ENCODE measurements at places on chromosomes 13 and 19.
A peak's percentile ranks its signal among the peaks of the same experiment; 100 is the strongest.

DNA sequence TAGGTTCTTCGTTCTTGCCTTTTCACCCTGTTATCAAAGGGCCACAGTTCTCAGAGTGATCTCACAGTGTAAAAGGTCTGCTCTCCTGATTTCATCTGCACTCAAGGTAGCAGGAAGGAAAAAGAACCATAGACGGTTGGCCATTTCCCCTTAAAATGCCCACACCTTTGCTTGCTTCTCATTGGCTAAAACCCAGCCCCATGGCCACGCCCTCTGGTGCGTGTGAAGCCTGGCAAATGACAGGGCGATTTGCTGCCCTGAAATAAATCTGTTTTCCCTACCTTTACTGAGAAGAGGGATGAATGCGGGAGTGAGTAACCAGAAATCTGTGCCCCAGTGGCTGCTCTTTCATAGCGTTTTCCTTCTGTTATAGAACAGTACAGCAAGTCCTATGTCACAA lies 269.3 kb downstream of the POU4F1 start:
- no peak for DNase-seq

- DNase-seq = peak; percentile 37
Measured at GRCh38 chr13:62524498-62524897, 1108.8 kb upstream of the PCDH20 start.

GRCh38 chr13:102905905-102906771 lies 60.3 kb downstream of the ERCC5 start:
- no peak for DNase-seq

DNA sequence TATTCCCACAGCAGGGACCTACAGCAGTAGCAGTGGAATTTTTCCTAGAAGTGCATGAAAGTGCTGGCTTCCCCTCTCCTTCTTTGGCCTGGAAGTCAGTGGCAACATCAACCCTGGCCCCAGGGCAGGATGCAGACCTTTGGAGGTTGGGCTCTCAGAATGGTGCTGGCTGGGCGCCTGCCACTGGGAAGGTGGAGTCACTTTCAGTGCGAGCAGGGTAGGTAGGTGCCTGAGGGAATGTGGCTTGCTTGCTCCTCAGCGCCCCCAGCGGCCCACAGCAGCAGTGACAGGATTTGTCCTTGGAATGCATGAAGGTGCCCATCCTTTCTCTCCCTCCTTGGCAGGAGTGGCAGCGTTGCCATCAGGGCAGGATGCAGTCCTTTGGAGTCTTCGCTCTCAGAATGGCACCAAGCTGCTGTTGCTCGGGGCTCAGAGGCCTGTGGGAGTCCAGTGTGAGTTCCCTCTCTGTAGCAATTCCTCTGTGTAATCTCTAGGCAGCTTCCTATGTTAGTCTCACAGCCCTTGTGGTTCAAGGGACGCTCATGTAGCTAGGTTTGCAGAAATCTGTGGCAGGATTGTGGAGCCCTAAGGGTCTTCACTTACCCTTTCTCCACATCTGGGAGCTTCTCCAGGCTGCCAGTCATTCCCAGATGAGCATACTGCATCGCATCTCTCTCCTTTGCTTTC lies 354.4 kb upstream of the DACH1 start:
- DNase-seq = peak; percentile 22

GRCh38 chr13:39034085-39034484 lies 3.8 kb downstream of the PROSER1 start:
- no peak for DNase-seq

DNA sequence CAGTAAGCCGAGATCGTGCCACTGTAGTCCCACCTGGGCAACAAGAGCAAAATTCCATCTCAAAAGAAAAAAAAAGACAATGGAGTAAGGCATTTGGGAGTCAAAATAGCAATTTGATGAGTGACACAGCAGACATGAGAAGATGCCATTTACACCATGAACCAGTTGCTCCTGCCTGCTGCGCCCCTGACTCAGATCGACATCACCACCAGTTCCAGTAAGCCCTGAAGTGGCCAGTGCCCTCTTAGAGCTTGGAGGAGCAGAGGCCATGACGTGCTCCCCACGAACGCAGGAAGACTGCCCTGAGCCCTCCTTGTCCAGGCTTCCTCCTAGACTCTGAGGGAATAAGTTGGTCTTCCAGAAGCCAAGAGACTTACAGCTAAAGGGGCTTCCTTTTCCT lies 339.2 kb downstream of the MYO16 start:
- DNase-seq = no peak

GRCh38 chr19:4913996-4914735 lies 4.9 kb downstream of the UHRF1 start:
- DNase-seq = no peak

DNA sequence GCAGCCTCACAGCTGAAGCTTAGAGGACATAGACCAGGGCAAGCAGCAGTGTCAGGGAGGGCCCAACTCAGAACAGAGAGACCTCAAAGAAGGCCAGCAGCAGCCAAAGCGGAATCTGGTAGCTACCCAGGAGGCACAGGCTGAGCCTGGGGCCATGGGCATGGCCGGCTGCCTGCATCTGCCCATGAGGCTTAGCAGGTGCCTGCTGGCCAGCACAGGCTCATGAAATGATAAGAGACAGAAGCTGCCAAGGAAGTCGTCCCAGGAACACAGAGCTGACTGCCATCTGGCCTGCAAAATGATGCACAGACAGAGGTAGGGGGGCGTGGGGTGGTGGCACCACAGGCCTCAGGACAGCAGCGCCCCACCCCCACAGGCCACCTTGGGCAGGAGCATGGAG lies 29.2 kb downstream of the TUBA3C start:
- DNase-seq = no peak

GRCh38 chr19:51024924-51025323 lies 1.5 kb downstream of the KLK11 start:
- DNase-seq = no peak

DNA sequence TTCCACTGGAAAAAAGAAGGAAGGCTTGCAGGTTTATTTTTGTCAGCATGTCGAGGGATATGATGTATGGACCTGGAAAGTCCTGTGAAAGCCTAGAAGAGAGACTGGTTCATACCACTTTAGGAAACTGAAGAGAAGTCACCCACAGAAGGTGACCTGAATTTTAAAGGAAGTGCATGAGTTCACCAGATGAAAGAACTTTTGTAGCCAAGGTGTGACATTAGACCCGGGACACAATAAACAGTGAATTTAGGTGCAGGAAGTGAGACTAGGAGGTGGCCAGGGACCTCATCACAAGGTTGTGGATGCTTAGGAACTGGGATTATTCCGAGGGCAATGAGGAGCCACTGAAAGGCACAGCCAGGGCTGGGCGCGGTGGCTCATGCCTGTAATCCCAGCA lies 79.1 kb downstream of the ZNF429 start:
- DNase-seq = no peak

DNA sequence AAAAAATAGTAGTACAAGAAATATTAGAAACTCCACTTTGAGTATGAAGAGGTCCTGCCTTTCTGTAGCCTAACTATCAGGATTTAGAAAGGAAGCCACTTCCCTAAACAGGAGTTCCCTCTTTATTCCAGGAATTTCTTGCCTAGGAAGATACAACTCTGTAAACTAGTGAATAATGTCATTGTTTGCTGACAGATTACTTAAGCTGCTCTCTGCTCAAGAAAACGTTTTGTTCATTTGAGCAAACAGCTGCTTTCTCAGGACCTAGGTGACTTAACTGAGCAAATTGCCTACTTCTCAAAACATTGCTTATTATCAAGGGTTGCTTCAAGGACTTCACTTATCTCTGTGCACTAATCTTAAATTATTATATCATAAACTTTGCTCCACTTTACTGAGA lies 1419.4 kb upstream of the SLC10A2 start:
- no peak for DNase-seq

GRCh38 chr13:35760735-35761281 lies 284.3 kb upstream of the MAB21L1 start:
- no peak for DNase-seq

DNA sequence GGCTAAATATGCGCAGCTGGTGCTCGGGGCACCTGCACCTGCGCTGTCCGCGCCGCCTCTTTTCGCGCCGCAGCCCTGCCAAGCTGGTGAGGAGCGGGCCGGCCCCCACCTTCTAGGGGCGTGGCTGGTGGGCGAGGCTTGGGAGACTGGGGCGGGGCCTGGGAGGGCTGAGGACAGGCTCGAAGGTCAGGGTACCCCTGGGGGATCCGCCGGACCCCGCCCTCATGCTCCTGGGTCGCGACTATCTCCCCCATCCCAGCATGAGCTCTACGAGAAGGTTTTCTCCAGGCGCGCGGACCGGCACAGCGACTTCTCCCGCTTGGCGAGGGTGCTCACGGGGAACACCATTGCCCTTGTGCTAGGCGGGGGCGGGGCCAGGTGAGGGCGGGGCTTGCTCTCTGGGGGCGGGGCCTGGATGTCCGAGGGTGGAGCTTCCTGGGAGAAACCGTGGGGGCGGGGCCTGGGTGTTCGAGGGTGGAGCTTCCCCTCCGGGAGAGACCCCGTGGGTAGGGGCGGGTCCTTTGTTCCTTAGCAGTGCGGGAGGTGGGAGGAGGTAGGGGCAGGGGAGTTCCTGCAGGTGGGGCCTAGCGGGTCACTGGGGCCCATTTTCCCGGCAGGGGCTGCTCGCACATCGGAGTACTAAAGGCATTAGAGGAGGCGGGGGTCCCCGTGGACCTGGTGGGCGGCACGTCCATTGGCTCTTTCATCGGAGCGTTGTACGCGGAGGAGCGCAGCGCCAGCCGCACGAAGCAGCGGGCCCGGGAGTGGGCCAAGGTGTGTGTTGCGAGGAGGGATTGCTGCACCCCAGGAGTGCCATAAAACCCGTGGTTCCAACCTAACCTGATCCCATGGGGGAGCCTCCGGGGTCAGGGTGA lies 19.7 kb downstream of the PNPLA6 start:
- no peak for DNase-seq

GRCh38 chr13:94416454-94417080 lies 62.9 kb downstream of the DCT start:
- peak; percentile 88 for DNase-seq

DNA sequence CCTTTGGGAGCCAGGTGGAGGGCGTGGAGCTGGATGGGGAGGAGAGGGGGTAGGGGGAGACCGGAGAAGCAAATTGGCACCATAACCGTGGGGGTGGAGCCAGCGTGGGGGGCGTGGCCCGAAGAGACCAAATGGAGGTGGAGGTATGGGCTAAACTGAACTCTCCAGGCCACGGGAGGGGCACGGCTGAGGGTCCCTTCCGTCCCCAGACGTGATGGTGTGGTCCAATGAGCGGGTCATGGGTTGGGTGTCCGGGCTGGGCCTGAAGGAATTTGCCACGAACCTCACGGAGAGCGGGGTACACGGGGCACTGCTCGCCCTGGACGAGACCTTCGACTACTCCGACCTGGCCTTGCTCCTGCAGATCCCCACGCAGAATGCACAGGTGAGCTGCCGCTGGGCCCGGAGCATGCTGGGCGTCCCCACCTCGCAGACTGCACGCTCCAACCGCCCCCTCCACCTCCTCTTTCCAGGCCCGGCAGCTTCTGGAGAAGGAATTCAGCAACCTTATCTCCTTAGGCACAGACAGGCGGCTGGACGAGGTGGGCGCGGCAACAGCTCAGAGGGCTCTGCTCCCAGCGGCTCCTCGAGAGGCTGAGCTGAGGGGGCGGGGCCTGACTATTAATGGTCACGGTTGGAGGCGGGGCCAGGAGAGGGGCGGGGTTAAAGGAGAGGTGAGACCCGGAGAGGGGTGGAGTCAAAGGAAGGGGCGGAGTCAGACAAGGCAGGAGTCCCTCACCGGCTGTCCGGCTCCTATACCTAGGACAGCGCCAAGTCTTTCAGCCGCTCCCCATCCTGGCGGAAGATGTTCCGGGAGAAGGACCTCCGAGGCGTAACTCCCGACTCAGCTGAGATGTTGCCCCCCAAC lies 6.2 kb downstream of the HRC start:
- peak; percentile 80 for DNase-seq

- peak; percentile 19 for DNase-seq
Measured at GRCh38 chr13:45807520-45808099, 43.9 kb downstream of the SIAH3 start.

DNA sequence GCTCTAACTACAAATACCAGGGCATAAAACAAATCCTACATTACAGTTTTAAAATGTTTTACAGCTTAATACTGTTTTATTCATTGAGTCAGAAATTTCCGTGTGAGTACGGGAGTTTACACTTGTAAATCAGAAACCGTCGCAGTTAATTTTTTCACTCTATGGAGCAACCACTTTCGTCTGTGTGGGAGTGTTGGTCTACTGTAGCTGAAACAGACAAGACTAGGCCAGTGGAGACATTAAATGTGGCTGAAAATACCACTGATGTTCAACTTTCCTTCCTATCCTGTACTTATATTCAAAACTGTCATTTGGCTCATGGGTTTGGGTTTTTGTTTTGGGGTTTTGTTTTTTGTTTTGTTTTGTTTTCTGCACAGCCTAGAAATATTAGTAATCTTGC lies 268.7 kb downstream of the DCT start:
- no peak for DNase-seq

DNA sequence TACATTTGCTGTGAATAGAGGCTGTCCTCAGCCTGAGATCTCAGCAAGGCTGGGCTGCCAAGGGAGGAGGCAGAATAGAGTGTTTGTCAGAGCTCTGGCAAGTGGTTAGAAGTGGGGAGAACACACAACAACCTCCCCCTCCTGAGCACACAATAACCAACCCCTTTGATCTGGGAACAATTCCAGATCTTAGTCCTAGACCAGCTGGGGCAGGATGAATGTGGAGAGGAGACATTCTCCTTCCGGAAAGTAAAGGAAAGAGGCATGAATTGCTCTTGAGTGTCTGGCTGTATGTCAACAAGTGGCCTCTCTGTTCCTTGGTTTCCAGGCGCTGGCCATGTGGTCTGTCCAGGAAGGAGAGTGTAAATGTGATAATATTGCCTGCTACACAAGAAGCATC lies 114.9 kb upstream of the TMTC4 start:
- DNase-seq = no peak

DNA sequence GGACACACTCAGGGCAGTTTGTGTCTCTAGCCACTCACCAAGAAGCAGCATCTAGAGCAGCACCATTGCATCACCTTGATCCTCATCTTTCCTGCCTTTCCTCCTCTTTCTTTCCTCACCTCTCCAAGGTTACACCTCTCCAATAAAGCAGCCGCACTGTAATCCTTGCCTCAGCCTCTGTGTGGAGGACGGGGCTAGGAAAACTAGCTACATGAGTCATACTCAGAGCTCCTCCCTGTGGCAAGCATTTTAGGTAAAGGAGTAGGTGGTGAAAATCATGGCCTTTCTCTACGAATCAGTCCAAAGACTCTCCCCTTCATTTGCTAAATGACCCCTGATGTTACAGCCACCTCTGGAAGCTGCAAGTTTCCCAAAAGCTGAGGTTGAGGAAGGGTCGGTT lies 108.9 kb downstream of the DNAJC15 start:
- no peak for DNase-seq

DNA sequence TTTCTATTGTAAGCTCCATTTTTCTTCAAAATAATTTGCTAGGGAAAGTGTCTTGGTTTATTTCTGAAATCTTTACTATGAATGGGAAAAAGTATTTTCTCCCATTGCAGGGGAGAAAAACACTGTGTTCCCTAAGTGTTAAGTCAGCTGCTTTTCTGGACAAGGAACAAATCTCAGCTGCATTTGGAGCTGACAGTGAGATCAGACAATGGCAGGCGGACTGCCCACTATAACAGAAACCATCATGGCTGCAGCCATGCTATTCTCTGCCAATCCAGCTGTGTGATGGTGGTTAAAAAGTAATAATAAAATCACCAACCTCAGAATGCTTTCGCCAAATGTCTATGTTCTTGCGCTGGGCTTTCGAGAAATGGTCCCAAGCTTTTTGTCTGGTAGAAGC lies 302.7 kb downstream of the DNAJC15 start:
- DNase-seq = no peak

- DNase-seq = no peak
Measured at GRCh38 chr19:46133777-46134241, 9.3 kb upstream of the IGFL3 start.

Measured in SHP77 (cell line).